HFFc6 (cell line): ENCODE measurements at places on chromosomes 12 and 14. TPM values are rescaled to one million over a fixed set of nuclear protein-coding genes. Genes with fewer than 3 reads are reported as not detected.
A peak's percentile ranks its signal among the peaks of the same experiment; 100 is the strongest.

The TNS2 gene
- 51.7 to 69.2 TPM (median 65.1 TPM) in 3 replicates for total RNA-seq

The ACRBP gene
- not detected in 3 replicates for total RNA-seq

The DDIT3 gene
- 9.4 to 12.1 TPM (median 9.4 TPM) in 3 replicates for total RNA-seq

The MIP gene
- total RNA-seq, result not detected in 3 replicates

The BCAT1 gene
- total RNA-seq, result 156 to 181 TPM (median 164 TPM) in 3 replicates

The BDKRB1 gene
- 37.3 to 64.1 TPM (median 55.4 TPM) in 3 replicates for total RNA-seq

The KSR2 gene
- total RNA-seq, result 0.09 TPM in 1 of 2 replicates, not detected in the other

The USP15 gene
- 51.7 to 53.3 TPM (median 52.8 TPM) in 3 replicates for total RNA-seq

The TEX52 gene
- total RNA-seq, result not detected in 2 replicates

GRCh38 chr14:89688507-89689211 is 265.9 kb downstream of the EFCAB11 start:
- DNase-seq, result no peak
- 0 out of 2 replicates have a peak, but pooled peaks cover 1% of the 10 kb centered on the region for H3K27me3 ChIP-seq
- H3K27ac ChIP-seq, result no peak overlapping the region
- H3K36me3 ChIP-seq, result peaks cover 8% of the 10 kb centered on the region; the same call in 1 of the 2 replicates

GRCh38 chr12:19369691-19370148 is 69.6 kb upstream of the AEBP2 start:
- no peaks in the 10 kb centered on the region; the same call in 1 of the 2 replicates for H3K27me3 ChIP-seq
- peaks cover 7% of the 10 kb centered on the region for H3K4me1 ChIP-seq
- H3K27ac ChIP-seq, result peak overlapping the region; percentile 65
- peak; percentile 23 for DNase-seq

DNA sequence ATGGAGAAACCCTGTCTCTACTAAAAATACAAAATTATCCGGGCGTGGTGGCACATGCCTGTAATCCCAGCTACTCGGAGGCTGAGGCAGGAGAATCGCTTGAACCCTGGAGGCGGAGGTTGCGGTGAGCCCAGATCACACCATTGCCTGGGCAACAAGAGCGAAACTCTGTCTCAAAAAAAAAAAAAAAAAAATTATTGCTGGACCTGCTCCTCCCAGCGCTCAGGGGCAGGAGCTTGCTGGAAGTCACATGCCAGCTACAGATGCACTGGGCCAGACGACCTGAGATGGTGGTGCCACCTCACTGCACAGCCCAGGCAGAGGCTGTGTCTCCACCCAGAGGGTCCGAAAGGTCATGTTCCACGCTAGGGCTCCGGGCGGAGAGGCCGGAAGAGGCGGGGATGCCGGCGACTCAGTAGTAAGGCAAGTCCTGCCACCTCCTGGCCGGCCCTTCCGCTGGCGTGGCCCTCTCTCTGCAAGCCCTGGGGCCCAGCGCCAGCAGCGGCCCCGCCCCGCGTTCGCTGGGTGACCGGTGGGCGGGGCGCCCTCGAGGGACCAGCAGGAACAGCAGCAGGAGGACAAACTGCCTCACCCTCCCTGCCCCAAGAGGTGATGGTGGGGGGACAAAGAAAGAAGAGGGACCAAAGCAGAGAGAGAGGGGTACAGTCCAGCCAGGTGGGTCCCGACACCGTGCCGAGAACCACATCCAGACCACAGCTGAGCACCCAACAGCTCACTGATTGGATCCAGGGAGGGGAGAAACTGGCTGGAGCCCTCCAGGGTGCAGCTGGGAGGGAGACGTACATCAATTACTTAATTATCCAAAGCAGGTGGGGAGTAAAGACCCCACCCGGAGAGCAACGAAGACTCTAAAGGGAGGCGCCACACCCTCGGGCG is 3.6 kb upstream of the RHOF start:
- H3K27ac ChIP-seq, result peak overlapping the region; percentile 90
- peak overlapping the region; percentile 86 for H3K4me3 ChIP-seq
- DNase-seq, result peak; percentile 85
- peaks cover 6% of the 10 kb centered on the region for H3K36me3 ChIP-seq

- H3K4me3 ChIP-seq, result no peak overlapping the region
- no peaks in the 10 kb centered on the region for H3K36me3 ChIP-seq
- H3K27me3 ChIP-seq, result peaks cover 44% of the 10 kb centered on the region
Observed at GRCh38 chr14:100796946-100797345, 29.0 kb upstream of the MEG3 start.

DNA sequence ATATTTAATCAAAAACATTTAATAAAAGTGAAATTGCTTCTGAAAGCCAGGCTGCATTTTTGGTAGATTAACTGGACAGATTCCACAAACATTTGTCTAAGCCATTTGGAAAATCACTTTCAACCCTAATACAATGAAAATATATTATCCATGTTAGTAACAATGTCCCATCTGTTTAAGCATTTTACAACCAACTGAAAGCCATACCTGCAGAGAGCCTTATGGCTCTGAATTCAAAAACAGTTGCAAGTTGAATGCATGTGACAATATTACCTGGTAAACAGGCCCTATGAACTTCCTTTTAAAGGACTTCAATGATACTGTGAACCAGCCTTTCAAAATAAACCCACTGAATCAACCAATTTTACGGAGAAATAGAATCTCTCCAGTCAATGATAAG is 468.1 kb downstream of the BTG1 start:
- H3K4me3 ChIP-seq, result no peak overlapping the region
- H3K27me3 ChIP-seq, result peaks cover 2% of the 10 kb centered on the region; the same call in 1 of the 2 replicates
- H3K27ac ChIP-seq, result no peak overlapping the region
- DNase-seq, result no peak
- no peaks in the 10 kb centered on the region for H3K36me3 ChIP-seq

GRCh38 chr12:107327651-107328182 is 234.4 kb upstream of the CRY1 start:
- no peaks in the 10 kb centered on the region for H3K36me3 ChIP-seq
- H3K27ac ChIP-seq, result no peak overlapping the region
- no peak overlapping the region for H3K4me3 ChIP-seq
- no peak for DNase-seq

- peaks cover 4% of the 10 kb centered on the region for H3K27me3 ChIP-seq
- no peaks in the 10 kb centered on the region for H3K36me3 ChIP-seq
- no peak for DNase-seq
- no peak overlapping the region for H3K4me3 ChIP-seq
- H3K27ac ChIP-seq, result no peak overlapping the region
- no peaks in the 10 kb centered on the region for H3K4me1 ChIP-seq
Observed at GRCh38 chr14:104109731-104110361, 24.3 kb downstream of the ASPG start.

DNA sequence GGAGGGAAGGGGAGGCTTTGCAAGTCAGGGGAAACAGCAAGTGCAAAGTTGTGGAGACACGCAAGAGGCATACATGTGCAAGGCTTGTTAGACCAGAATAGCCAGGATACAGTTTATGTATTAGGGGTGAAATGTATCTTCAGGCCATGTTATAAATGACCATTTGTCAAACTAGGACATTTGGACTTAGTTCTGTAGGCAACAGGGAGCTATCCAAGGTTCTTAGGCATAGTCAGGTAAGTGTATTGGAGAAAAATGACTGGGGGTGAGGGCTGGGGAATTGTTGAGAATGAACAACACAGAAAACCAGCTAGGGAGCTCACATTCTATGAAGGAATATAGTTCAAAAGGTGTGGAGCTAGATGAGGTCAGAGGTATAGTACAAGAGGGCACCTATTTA is 42.5 kb downstream of the TPH2 start:
- H3K36me3 ChIP-seq, result no peaks in the 10 kb centered on the region
- no peak overlapping the region for H3K27ac ChIP-seq
- no peak overlapping the region for H3K4me3 ChIP-seq
- peak; percentile 8 for DNase-seq

DNA sequence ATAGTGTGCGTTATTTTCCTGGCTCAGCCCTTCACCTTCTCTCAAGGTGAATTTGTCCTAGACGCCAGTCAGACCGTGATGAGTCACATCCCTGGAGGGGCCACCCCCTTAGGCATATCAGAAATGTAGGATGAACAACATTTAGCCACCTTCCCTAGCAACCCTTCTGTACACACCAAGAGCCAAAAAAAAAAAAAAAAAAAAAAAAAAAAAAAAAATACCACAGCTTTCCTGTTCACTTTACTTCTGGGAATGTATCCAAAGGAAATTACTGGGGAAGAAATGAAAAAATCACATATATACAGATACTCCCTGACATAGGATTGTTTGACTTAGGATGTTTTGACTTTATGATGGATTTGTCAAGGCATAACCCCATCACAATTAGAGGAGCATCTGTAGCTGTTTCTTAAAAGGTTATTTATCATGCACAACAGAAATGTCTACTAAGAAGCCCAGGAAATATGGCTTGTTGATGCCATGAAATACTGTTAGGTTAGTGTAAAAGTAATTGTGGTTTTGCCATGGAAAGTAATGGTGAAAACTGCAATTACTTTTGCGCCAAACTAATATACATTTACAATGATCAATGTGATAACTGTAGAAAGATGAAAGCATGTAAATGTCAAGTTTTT is 68.2 kb upstream of the BDKRB2 start:
- peaks cover 7% of the 10 kb centered on the region; the same call in 1 of the 2 replicates for H3K36me3 ChIP-seq
- peak overlapping the region; percentile 59 for H3K27ac ChIP-seq
- no peaks in the 10 kb centered on the region; the same call in none of the 2 replicates for H3K27me3 ChIP-seq
- H3K4me3 ChIP-seq, result no peak overlapping the region

DNA sequence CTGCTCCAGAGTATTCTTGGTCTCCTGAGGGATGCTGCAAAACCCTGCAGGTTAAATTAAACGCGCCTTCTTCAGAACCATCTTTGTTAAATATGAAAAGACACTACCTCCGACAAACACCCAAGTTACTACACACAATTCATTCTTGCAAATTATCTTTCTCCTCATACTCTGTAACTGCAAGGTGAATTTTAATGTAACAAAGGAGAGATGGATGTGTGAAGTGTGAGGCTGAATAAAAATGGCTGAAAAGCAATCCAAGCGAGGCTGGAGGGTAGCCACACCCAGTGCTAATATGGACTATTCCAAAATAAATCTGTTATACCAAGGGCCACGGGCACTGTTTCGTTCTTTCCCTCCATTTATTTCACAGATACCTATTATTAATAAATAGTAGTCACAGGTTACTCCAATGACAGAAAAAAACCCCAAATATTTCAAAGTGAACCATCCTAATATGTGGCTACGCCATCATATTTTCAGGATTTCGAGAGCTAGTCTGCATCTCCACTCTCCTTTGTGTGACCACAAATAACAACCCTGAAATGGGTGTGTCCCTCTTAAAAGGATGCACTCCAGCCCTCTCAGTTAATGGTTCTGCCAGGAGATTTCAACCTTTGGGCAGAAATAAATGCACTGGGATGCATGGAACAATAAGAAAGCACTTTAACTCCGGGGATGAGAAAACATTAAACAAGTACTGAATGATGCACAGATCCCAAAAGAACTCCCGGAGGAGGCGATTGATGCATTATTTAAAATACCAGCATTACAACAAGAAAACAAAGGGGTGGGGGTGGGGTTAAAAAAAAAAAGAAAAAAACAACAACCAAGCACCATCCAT is 53.1 kb upstream of the CCDC175 start:
- H3K4me1 ChIP-seq, result no peaks in the 10 kb centered on the region
- H3K27ac ChIP-seq, result no peak overlapping the region

DNA sequence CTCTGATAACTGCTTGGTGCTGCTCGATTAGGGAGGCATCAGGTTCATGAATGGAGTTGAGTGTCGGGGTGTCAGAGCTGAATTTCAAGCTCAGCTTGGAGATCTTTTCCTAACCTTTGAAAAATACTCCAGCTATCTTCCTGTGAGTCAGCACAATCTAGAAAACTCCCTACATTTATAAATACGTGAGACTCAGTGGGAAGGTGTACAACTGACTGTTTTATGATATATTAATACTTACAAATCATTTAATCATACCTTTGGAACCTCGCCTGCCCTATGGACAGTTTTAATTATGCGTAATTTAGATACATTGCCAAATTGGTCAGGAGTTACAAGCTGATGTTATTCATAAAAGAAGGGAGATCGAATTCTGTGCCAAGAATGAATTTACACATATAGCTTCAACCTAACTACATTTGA is 961 bp downstream of the CMAS start:
- DNase-seq, result no peak
- peak overlapping the region; percentile 98 for H3K4me3 ChIP-seq
- H3K4me1 ChIP-seq, result peaks cover 34% of the 10 kb centered on the region
- H3K27me3 ChIP-seq, result peaks cover 5% of the 10 kb centered on the region
- H3K27ac ChIP-seq, result peak overlapping the region; percentile 79
- 0 out of 2 replicates have a peak, but pooled peaks cover 6% of the 10 kb centered on the region for H3K36me3 ChIP-seq

GRCh38 chr12:68565391-68565903 is 45.3 kb upstream of the RAP1B start:
- peaks cover 39% of the 10 kb centered on the region for H3K4me1 ChIP-seq
- peak; percentile 96 for DNase-seq
- no peaks in the 10 kb centered on the region for H3K36me3 ChIP-seq
- H3K4me3 ChIP-seq, result peak overlapping the region; percentile 67
- H3K27ac ChIP-seq, result peak overlapping the region; percentile 89

DNA sequence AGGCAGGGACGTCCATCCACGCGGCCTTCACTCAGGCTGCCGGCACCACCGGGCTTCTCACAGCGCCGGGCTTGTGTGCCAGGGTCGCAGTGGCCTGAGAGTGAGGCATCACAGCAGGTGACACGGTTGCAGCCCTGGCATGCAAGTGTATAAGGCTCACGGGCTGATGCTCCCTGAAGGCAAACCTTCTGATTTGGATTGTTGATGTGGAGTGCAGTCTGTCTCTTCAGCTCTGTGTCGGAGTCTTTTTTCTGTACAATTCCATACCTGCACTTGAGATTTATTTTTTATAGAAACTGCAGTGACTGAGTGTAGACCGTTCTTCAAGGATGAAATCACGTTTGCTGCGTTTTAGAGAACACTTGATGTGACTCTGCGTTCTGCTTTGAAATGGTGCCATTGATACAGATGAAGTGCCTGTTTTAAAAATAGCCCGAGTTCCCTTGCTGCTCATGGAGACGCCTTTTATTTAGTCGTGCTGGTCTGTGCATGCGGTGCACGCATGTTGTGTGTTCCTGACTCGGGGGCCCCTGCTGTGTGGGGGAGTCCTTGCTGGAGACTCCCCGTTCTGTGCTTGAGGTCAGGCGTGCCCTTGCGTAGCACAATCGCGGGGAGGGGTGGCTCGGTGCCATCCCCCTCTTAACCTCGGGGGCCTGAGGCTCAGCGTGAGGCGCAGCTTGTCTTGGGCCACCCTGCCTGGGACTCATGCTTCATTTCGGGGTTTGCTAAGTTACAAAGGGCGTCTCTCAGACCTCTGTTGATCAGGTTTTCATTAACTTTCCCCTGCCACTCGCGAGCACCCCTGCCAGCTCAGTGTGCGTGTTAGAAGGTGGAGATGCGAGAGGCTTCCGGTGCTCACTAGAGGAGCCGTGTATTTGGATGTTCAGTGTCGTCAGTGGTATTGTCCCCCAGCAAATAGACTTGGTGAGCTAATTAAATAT is 21.6 kb upstream of the AMN start:
- H3K27ac ChIP-seq, result no peak overlapping the region
- H3K4me1 ChIP-seq, result no peaks in the 10 kb centered on the region
- DNase-seq, result no peak

- H3K27me3 ChIP-seq, result no peaks in the 10 kb centered on the region; the same call in 1 of the 2 replicates
- H3K27ac ChIP-seq, result no peak overlapping the region
- peak; percentile 56 for DNase-seq
Observed at GRCh38 chr12:100154474-100155247, 12.0 kb upstream of the BLTP3B start.

DNA sequence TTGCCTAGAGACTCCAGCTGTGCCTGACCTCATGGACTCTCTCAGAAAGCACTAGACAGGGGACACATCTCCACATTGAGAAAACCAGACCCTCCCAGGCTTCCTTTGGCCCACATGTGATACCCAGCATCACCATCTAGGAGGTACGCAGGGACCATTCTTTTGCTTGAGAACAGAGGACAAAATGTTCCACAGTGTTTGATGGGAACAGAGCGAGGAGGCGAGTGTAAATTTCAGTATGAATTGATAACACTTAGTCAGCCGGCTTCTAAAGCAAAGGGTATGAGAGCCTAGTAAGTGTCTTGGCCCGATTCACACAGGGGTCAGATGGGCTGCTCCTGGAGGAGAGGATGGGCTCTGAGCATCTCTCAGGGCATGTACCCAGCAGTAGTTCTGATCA is 1052.4 kb downstream of the BCL11B start:
- H3K4me3 ChIP-seq, result no peak overlapping the region
- no peaks in the 10 kb centered on the region for H3K4me1 ChIP-seq
- peaks cover 5% of the 10 kb centered on the region; the same call in 1 of the 2 replicates for H3K36me3 ChIP-seq
- no peak for DNase-seq
- no peaks in the 10 kb centered on the region; the same call in 1 of the 2 replicates for H3K27me3 ChIP-seq
